ENCODE measurements at places on chromosomes 7 and 10. TPM values are rescaled to one million over a fixed set of nuclear protein-coding genes. Genes with fewer than 3 reads are reported as not detected.

The GNGT1 gene
- not detected for total RNA-seq

The TCAF2 gene
- 25.7 TPM for total RNA-seq

The ATG9B gene
- 15.7 TPM for total RNA-seq

The OR2A7 gene
- total RNA-seq = 4.5 TPM

The AKR1B15 gene
- not detected for total RNA-seq

The SPAM1 gene
- not detected for total RNA-seq

The LIPF gene
- total RNA-seq = not detected

The NPTX2 gene
- not detected for total RNA-seq

The PPP1R17 gene
- not detected for total RNA-seq

The ASZ1 gene
- not detected for total RNA-seq

The VGF gene
- 0.14 TPM for total RNA-seq

The LGI1 gene
- not detected for total RNA-seq

The NODAL gene
- total RNA-seq = 0.15 TPM

The ABCB8 gene
- total RNA-seq = 56.1 TPM

The HMX3 gene
- total RNA-seq = not detected

The UCMA gene
- total RNA-seq = not detected

The ADRB1 gene
- not detected for total RNA-seq

The CD36 gene
- not detected for total RNA-seq

The INTS1 gene
- 88.4 TPM for total RNA-seq

The TYW1B gene
- total RNA-seq = 3.9 TPM

The PDE6C gene
- total RNA-seq = not detected

The PPP1R3C gene
- total RNA-seq = not detected

The CAMK2B gene
- not detected for total RNA-seq

The CFAP46 gene
- total RNA-seq = not detected

The PRSS37 gene
- not detected for total RNA-seq
